ENCODE measurements at places on chromosomes 2 and 18.

- no peak for DNase-seq
Observed at GRCh38 chr2:59756150-59756549, 797.3 kb downstream of the BCL11A start.

DNA sequence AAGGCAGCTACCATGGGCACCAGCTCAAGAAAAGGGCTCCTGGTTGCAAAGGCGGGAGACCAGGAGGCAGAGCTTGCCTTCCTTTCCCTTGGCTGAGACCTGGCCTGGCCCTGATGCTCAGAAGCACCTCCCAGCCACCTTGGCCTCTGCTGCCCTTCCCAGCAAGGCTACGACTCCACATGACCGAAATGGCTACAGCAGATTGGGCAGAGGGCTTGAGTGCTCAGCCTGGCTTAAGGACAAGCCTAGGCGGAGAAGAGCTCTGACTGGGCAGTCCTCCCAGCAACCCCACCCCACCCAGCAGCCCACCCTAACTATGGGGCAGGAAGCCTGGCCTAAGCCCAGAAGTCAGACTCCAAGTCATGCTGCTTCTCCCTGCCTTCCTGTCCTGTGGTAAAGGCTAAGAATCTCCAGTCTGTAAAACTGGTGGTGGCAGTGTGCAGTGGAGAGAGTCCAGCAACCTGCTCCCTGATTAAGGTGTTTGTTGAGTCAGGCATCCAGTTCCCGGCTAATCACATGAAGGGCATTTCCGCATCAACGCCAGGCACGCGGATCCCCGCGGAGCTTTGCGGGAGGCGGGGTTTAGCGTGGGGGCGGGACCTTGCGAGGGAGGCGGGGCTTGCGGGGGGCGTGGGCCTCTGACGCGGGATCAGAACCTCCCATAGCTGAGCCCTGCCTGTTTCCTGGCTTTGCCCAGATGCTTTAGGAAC, 256.0 kb downstream of the BCL11A start:
- DNase-seq, result no peak

DNA sequence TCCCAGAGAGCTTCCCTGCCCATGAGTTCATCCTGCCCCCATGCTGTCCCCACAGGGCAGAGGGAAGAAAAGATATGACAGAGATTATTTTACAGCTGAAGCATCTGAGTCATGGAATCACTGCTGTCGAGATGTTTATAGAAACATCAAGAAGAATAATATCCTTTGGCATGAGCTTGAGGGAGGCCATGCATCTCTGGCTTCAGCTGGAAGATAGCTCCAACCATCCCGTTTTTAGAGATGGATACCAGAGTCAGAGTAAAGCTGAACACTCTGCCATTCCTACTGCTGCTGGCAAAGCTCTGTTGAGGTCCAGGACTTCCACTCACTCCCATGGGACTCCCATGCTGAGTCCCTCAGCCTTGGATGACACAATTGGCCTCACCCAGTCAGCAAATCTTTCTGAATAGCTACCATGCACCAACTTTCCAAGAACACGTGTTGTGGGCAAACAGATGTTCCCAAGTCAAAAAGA, 167.8 kb downstream of the TTC32 start:
- no peak for DNase-seq

- DNase-seq, result no peak
Observed at GRCh38 chr2:144513388-144514101, 6.4 kb downstream of the ZEB2 start.

GRCh38 chr2:16625201-16625729, 40.4 kb downstream of the CYRIA start:
- no peak for DNase-seq

GRCh38 chr2:63842149-63843061, 709 bp downstream of the UGP2 start:
- no peak for DNase-seq

DNA sequence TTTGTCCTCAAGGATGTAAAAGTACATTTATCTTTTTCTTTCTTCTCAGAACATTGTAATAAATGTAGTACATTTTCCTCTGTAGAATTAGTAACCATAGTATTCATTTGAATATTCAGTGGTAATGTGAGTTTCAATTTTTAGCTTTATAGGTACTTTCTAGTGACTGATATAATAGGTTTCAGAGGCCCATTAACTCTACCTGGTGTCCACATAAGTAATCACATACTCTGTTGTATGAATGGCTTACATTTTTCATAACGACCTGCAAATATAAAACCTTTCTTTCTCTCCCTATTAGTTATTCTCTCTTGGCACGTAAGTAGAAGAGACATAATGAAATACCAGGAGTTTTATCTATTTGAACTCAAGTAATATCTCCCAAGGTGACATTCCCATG, 1017.6 kb downstream of the DPP10 start:
- DNase-seq, result no peak

DNA sequence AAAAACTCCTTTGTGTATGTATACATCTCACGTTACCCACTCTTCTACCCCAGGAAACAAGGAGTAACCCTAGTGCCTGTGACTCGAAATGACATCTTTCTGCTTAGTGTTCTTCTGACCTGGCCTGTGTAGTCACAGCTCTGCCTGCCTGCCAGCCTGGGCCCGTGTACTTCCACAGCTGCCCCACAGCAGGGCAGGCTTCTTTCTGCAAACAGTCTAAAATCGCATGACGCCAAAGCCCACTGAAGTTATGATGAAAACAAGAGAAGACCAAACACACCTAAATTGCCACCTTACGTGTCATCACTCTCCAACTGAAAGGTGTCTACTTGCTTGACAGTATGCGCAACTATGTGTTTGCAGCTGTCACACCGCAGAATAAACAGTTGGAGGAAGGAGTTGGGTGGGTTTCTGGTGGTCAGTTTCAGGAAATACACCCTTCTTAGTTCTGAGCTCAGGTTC, 1.5 kb downstream of the GAREM1 start:
- DNase-seq, result no peak

GRCh38 chr2:161576421-161576820, 47.8 kb upstream of the SLC4A10 start:
- DNase-seq, result no peak

- DNase-seq, result no peak
Observed at GRCh38 chr2:26911911-26912861, 58.3 kb upstream of the MAPRE3 start.

DNA sequence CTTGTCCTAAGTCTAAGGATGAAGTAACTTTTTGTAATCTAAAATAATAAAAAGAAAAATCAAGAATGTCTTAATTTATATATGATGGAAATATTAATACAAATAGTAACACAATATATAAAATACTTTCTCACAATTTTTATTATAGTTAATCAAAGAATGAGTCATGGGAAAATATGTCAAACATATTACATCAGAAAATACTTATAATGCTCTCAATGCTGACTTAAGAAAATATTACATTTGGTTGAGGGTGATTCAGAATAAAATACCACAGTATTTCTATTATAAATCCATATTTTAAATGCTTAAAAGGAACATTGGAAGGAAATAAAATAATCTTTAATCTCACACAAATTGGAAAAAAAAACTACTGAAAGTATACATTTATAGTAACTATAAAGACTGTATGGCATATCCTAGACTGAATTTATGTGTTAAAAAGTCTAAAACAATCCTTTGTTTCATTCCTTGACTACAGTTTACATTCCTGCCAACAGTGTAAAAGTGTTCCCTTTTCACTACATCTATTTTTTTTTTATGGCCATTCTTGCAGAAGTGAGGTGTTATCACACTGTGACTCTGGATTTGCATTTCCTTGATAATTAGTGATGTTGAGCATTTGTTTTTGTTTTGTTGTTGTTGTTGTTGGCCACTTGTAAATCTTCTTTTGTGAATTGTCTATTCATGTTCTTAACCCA, 1573.5 kb upstream of the ACVR2A start:
- DNase-seq, result no peak

GRCh38 chr2:235461763-235462414, 32.0 kb upstream of the AGAP1 start:
- DNase-seq, result no peak

DNA sequence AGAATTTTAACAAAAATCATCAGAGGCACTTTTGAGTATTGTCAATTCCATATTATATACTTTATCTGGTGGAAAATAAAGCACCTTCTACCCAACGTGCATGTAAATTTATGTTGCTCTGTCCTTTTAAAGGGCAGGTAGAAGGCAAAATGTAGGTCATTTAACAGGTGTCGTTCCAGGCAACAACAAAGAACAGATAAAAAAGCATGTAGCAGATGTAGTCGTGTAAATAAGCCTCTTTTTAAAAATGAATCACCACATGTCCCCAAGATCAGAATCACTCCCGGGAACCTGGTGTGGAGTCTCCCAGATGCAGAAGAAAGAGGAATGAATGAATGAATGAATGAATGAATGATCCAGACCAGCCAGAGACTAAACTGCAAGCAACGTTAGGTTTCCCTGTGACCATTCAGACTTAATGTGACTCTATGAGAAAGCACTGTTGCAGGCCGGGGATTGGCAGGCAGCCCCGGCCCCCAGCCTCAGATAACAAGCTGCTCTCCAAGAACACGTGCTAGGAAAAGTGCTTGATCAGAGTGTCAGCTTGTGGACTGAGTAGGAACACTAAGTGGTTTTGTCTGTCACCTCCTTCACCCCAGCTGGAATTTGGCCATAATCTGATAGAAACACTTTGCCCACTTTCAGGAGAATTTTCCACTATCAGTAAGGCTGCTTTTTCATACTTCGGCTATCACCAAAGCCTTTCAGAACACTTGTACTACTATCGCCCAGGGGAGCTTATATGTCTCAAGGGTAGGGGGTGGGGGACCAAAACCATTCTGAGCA, 100.6 kb downstream of the CDK15 start:
- no peak for DNase-seq

GRCh38 chr2:184272056-184272455, 326.3 kb upstream of the ZNF804A start:
- no peak for DNase-seq

GRCh38 chr2:55168221-55169154, 63.6 kb downstream of the CLHC1 start:
- DNase-seq, result peak; percentile 6

GRCh38 chr2:127508631-127509034, 17.7 kb downstream of the IWS1 start:
- DNase-seq, result no peak

- DNase-seq, result no peak
Observed at GRCh38 chr2:168087401-168087800, 160.0 kb downstream of the STK39 start.

DNA sequence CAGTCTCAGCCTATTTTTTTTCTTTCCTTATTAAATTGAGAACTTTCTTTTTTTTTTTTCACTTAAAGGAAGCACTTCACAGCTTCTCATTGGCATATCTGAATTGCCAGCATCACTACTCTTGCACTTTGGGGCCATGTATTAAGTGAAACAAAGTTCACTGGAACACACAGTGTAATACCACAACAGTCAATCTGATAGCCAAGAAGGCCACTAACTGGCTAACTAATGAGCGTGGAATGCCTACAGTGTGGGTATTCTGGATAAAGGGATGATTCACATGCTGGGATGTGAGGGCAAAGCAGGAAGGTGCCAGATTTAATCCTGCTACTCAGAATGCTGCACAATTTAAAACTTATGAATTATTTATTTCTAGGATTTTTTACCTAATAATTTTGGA, 11.7 kb upstream of the C18orf63 start:
- DNase-seq, result no peak

DNA sequence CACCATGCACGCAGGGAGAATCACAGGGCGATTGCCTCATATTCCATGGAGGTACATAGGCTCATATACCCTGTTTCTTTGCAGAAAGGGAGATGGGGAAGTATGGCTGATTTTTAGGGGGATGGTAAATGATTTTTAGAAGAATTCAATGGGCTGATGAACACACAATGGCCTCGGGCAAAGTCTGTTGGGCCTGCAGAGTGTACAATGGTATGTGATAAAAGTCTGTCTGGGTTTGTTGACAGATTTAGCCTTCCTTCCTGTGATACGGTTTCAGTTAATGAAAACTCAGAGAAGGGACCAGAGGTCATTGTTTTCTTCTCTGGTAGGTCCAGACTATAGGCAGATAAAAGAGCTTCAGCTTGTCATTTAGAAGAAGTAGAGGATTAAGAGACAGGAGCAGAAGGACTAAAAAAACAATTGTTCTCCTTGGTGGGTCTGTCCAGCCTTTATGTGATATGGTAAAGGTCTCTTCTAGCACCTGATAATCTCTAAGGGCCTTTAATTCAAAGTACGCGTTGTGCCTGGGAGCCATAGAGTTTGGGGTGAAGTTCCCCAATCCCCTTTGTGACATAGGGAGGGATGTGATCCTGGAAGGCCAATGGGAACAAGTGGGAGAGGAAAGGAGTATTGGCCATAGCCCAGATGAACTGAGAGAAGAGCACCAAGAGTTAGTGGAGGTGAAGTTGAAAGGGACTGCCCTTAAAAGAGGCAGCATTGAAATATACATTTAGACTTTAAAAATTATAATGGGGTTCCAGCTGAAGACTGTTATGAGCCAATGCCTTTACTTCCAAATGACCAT, 107.5 kb upstream of the SERPINE2 start:
- no peak for DNase-seq

DNA sequence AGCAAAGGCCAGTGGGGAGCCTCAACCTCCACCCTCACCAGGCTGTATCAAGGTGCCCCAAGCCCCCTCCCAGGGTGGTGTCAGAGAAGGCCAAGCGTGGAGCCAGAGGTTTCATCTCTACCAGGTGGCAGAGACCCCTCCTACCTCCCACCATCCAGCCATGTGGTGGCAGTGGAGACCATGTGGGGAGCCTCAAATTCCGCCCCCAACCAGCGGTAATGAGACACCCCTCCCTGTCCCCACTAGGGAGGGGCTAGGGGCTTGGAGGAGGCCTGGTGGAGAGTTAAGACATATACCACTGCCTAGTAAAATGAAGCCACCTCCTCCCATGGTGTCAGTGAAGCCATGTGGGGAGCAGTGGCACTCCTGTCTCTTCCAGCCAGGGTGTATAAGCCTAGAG, 24.4 kb upstream of the YPEL5 start:
- no peak for DNase-seq

DNA sequence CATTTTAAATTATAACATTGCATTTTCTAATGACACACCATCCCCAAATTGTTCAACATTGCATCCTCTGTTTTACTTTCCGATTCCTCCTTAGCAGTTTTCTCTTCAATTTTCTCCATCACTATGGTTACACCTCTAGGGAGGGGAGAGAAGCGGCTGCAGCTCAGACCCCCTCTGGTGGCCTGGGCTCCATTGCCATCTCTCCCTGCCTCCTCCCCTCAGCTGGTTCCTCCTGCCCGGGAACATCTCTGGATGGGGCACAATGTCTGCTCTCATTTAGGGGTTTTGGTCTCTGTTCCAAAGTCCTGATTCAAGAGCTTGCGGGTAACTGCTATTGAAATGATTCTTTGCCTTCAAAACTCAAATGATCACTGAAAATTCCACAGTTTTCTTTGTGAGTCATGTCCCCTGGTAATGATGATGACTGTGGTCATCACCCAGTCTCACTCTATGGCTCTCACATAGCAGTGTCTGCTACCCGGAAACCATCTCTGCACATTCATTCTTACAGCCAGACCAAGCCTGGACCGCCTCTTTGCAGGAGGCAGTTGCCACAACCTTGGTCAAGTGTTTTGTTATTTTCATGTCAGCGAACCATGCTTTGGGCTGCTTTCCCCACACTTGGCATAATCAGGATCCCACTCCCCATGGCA, 263.9 kb downstream of the ALPK2 start:
- DNase-seq, result no peak

Measured in stimulated activated CD8-positive, alpha-beta memory T cell treated with anti-CD3 and anti-CD28 coated beads, Interleukin-15, amount 100 ng/mL, for 4 hours (primary cell).